Anterior cingulate cortex (tissue), 58 donors: ENCODE measurements at places on chromosomes 7 and 10.

DNA sequence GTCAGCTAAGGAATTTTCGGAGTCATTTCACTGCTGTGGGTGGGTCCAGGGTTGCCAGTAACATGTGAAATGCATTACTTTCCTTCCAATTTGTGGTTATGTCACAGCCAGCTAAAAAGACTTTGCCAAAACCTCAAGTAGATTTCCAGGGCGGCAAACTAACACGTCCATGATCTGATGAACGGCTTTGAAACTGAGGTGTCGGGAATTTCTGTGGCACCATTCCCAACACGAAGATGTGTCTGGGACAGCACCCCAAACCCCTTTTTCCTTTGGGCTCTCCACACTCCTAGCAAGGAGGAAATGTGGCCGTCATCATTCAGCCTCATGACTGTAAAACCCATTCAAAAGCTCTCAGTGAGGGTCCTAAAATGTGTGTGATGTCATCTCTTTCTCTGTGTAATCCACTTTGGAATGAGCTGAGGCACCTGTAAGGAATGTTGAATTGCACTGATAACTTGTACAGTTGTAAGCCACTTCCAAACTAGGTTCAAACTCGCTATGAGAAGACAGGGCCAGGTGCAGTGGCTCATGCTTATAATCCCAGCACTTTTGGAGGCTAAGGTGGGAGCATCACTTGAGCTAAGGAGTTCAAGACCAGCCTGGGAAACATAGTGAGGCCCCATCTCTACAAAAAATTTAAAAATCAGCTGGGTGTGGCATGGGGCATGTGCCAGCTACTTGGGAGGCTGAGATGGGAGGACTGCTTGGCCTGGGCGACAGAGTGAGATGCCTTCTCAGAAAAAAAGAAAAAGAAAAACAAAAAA, 146.1 kb upstream of the FRMD4A start:
- no peak for DNase-seq

GRCh38 chr7:146314962-146315361, 198.4 kb downstream of the CNTNAP2 start:
- no peak for DNase-seq

DNA sequence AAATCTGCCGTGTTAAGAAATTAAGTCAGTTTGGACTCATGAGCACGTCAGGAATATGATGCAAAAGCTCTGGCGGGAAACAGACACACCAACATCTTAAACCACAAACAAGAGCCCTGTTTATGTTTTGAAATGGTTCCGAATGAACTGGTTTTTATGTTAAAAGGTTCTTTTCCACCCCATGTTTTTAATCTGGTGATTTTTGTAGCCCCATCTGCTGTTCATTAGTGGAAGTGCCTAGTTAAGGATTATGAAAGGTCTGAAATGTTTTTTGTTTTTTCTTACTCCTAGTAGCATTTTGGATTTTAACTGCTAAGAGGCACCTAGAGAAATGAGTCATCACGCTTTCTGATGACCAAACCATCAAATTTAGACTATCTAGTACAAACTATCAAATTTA, 404.1 kb upstream of the MKI67 start:
- no peak for DNase-seq

- DNase-seq: no peak
Observed at GRCh38 chr10:101230183-101230917, 1.1 kb upstream of the LBX1 start.

- no peak for DNase-seq
Observed at GRCh38 chr7:129959471-129960203, 6.9 kb upstream of the UBE2H start.
